ENCODE measurements at places on chromosomes 4 and X. TPM values are rescaled to one million over a fixed set of nuclear protein-coding genes. Genes with fewer than 3 reads are reported as not detected.

DNA sequence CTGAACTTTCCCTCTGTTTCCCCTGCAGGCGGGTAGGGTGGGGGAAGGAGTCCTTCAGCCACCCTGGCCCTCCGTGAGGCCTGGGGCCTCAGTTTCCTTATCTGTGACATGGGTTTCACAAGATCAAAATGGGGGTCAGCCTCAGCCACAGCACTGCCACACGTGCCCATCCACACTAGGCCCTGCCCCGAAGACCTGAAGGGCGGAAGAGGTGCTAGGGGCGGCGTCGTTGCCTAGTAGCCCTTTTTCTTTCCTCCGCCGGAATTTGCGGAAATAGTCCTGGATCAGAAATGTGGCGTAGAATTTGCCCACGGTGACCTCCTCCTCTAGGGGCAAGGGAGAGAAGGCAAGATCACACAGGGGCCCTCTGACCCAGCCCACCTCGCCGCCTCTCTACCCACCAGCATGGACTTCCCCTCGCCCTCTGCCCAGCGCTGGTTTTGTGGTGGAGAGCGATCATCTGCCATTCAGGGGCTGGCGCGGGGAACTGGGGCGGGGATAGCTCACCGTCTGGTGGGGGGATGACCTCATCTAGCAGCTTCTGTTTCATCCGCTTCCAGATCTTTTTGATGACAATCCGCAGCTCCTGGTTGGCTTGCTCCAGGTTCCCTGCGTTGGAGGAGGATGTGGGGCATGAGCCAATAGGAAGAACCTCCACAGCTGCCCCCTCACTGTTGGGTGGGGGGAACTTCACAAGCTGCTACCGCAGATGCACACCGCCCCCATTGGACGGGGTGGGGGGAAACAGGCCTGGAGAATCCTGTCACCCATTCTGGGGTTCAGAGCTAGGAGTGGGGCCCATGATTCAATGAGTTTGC is 9.7 kb upstream of the SYP start:
- DNase-seq = no peak

- no peak for DNase-seq
Observed at GRCh38 chr4:113317523-113317922, 268.1 kb downstream of the ANK2 start.

- DNase-seq = no peak
Observed at GRCh38 chr4:148868191-148868590, 426.0 kb upstream of the NR3C2 start.

Gene UGT8
- 11.6 TPM for total RNA-seq

DNA sequence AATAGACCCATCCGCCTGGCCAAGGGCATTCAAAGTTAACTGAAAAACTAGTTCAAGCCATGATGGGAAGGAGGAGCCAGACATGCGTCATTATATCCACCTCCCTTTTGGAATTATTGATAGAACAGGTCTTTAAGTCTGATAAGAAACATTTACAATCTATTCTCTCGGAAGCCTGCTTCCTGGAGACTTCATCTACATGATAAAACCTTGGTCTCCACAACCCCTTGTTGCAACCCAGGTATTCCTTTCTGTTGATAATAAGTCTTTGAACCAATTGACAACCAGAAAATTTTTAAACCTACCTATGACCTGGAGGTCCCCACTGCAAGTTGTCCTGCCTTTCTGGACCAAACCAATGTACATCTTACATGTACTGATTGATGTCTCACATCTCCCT is 451.3 kb downstream of the NAF1 start:
- no peak for DNase-seq

- no peak for DNase-seq
Observed at GRCh38 chr4:182770996-182771514, 146.1 kb downstream of the DCTD start.

Gene ASB12
- not detected for total RNA-seq

Gene SSX2B
- total RNA-seq = not detected

Gene BMP3
- total RNA-seq = not detected

- no peak for DNase-seq
Observed at GRCh38 chrX:13086076-13086475, 41.7 kb upstream of the FAM9C start.

DNA sequence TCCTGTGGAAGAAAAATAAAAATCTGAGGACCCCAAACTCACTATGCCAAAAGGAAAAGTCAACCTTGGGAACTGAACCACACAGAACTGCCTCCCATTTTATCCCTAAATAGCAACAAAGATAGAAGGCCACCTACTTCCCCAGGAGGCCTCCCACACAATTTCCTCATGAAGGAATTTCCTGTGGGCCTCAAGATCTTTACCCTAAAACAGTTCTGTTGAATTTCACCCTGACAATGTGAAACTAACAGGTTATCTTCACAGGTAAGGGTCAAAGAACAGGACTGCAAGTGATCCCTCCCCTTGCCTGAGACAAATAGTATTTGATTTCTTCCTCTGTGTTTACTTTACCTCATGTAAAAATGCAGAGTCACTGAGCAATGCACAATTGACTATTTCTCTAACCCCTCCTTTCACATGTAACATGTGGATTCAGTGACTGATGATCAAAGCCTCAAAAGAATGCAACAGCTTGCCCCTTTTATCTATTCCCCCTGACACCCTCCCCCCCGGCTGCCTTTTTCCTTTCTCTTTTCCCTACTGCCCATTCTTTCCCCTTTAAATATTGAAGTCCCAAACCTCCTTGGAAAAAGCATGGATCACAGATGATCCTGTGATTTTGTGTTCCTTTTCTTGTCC is 33.3 kb downstream of the MEPE start:
- peak; percentile 52 for DNase-seq

Gene SRP72
- 92.2 TPM for total RNA-seq

- no peak for DNase-seq
Observed at GRCh38 chr4:173272996-173273395, 61.2 kb downstream of the HMGB2 start.

GRCh38 chr4:186205156-186205555 is 13.8 kb downstream of the CYP4V2 start:
- no peak for DNase-seq

GRCh38 chr4:177229331-177229730 is 80.3 kb upstream of the NEIL3 start:
- no peak for DNase-seq

Gene AKAP4
- not detected for total RNA-seq

DNA sequence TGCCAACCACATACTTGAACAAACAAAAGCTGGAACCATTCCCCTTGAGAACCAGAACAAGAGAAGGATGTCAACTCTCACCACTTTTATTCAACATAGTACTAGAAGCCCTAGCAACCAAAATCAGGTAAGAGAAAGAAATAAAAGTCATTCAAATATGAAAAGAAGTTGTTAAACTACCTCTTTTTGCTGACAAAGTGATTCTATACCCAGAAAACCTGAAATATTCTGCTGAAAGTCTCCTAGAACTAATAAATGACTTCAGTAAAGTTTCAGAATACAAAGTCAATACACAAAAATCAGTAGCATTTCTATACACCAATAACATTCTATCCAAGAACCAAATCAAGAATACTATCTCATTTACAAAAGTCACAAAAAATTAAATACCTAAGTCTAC is 187.0 kb downstream of the UGT8 start:
- DNase-seq = no peak

Gene SPANXD
- total RNA-seq = not detected

- DNase-seq = no peak
Observed at GRCh38 chrX:45842207-45842925, 641.7 kb upstream of the DIPK2B start.

GRCh38 chr4:3044870-3045819 is 29.2 kb downstream of the HTT-AS start:
- DNase-seq = no peak

Measured in epithelial cell of proximal tubule (primary cell).